ENCODE measurements at places on chromosomes 3 and 15.
A peak's percentile ranks its signal among the peaks of the same experiment; 100 is the strongest.

DNA sequence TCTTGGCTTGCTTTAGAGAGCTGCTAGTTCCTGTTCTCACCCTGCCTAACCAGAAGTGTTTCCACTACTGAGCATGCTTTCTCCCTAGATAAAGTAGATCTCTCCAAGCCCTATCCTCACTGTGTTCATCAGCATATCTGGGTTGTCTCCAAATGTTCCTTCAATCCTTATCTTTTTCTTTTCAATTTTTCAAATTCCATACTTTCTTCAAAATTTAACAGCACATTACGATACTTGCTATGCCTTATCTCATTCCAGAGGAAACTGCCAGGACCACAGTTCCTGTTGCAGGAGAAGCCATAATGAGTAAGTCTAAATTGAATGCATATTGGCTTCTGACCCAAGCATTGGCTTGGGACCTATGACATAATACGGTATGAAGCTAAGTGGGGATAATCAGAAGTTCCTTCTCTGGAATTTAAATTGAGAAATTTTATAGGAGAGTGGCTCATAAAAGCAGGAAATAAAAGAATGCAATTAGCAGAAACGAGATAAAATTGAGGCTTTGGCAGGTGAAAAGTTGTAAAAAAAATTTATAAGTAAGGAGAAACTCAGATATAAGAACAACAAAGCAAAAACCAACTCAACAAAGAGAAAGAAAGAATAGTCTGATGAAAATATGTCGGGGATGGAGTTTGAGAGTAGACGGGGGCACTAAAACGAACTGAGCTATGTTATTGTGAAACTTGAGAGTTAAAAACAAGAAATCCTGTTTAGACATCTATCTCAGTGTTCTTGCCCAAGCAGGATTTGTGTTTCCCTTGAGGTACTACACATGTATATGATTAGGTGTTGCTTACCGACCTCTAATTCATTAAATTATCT, 631.7 kb upstream of the CCDC54 start:
- DNase-seq, result no peak

DNA sequence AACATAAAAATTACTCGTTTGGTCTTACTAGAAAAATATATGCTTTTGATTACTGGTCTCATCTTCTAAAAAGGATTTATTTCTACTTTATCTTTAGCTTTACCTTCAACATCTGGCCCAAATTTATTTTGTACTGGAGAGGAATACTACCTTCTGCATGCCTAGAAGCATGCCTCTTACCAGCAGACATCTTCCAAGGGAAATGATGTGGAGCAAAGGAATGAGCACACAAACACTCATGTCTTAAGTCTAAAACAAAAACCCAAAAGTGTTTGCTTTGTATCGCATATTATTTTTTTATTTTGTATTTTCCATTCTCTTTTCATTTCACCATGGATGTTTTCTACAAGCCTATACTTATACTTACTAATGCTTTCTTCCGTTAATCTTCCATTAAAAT, 304.6 kb upstream of the KCNMB2 start:
- no peak for DNase-seq

DNA sequence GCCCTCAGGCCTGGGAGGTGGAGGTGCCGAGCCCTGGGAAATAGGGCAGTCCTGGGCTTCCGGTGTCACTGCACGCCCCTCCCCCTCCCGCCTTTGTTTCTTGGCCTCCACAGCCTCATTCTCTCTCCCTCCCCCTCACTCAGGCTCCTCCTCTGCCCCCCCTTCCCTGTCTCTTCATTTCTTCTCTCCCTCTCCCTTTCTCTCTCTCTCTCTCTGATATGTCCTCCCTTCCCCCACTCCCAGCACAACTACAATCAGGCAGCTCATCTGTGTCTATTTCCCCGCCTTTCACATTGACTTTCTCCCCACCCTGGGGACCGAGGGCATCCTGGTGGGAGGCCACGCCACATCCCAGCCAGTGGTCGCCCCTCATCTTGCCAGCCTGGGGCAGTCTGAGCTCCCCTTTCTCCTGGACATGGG, 40.2 kb downstream of the IDH2 start:
- DNase-seq, result peak; percentile 23

GRCh38 chr3:197516517-197516889, 39.3 kb downstream of the BDH1 start:
- no peak for DNase-seq

GRCh38 chr3:105473521-105474223, 107.0 kb downstream of the ALCAM start:
- no peak for DNase-seq

DNA sequence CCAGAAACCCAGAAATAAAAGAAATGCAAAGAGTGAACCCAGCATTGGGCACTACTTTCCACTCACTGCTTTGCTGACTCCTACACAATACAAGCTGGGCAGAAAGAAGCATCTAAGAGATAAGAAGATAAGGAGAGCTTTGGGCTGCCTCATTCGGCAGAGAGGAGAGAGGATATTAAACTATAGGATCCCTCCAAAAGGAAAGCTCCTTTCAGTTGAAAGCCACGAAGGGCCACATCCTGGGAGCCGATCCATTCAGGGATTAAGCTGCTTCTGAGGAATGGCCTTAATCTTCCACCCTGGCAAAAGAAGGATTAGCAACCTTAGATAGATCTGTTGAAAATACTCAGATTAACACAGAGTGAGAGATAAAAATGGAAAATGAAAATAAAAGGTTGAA, 274.9 kb upstream of the PPP2R3A start:
- DNase-seq, result no peak

Measured in T-helper 1 cell (primary cell).